T follicular helper cell (primary cell): ENCODE measurements at places on chromosomes 5 and 9.

DNA sequence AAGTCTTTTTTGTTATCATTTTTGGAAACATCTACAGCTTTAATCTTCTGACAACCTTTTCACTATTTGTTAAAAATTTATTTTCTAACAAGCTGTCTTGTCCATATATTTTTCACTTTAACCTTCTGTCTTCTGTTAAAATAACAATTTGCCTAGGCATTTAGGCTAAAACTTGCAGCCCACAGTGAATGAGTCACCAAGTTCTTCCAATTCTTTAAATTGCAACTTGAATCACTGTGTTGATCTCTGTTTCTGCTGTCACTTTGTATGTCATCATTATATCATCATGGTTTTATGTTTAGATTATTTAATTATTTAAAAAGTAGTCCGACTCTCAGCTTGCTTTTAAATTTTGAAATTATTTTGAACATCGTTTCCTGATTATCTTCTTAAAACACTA is 473.8 kb upstream of the PTPRD start:
- no peak for DNase-seq

- no peak for DNase-seq
Observed at GRCh38 chr9:98083061-98083501, 26.5 kb downstream of the NANS start.

DNA sequence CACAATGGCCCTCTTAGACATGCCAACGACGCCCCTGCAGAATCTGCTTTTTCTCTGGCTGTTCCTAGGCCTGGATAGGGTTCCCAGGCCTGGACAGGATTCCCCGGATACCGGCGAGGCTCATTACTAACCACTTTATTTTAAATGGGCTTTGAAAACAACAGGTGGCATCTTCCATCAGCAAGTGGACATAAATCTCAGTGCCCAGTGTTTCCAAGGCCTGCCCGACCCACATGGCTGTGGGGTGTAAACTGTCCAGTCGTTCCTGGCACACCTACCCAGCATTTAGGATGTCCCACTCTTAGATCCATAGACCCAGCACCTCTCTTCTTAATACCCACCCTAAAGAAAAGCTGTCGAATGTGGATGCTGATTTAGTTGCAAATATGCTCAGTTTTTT is 896 bp downstream of the CMBL start:
- no peak for DNase-seq

GRCh38 chr5:41510176-41510831 is at the start of gene PLCXD3:
TSS of gene PLCXD3 (minus strand) at chr5:41510601. CDS start at chr5:41510526, 75 bp downstream.
- no peak for DNase-seq

GRCh38 chr9:95954940-95955339 is 79.4 kb downstream of the ERCC6L2 start:
- no peak for DNase-seq

DNA sequence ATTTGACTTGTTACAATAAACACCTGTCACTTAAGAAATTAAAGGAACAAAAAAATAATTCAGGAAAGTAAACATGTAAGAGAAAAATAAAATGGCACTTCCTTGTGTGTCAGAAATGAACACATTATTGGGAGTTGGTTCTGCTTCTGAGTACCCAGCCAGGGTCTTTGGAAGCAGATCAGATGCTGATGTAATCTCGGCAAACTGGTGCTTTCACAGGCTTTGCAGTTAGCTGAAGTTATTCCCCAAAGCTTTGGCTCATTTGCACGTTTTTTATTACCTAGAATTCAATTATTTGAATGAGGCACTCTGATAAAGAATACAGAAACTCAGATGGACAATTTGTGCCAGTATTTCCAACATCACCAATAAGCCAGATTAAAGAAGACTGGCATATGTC is 10.9 kb downstream of the CDH18 start:
- no peak for DNase-seq

DNA sequence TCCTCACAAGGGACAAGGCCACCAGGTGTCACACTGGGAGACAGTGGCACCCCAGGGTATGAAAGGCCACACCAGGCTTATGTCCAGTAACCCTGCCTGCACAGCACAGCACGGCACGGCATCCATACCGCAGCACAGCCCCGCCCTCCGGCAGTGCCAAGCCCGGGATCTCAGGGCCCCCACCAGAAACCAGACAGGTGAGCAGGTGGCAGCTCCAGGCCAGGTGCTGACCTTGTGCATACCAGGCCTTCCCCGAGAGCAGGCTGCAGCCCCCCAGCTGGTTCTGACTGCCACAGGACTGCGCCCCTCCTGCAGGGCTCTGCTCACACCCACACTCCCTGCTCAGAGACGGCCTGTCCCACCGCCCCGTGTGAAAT is 56.5 kb downstream of the ADAMTS2 start:
- no peak for DNase-seq
